Fibroblast of skin of left biceps (primary cell): ENCODE measurements at places on chromosomes 5 and 9.

- peak; percentile 86 for DNase-seq
Measured at GRCh38 chr5:172903790-172904189, 55.4 kb upstream of the RPL26L1 start.

GRCh38 chr9:126663661-126664072 lies 49.9 kb downstream of the LMX1B start:
- no peak for DNase-seq

DNA sequence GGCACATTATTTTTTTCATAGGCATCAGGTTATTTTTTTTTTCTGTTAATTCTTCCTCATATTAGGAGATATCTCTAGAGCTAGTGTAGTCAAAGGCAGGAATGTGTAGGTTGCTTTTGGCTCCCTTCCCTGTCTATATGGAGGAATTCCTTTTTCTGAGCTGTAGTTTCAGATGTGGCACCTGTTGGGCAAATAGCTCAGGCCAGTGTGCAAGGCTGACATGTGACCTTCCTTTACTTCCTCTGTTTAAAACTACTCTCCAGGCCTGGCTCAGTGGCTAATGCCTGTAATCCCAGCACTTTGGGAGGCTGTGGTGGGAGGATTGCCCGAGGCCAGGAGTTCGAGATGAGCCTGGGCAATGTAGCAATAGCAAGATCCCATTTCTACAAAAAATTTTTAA lies 40.5 kb upstream of the KIAA1958 start:
- DNase-seq, result no peak

DNA sequence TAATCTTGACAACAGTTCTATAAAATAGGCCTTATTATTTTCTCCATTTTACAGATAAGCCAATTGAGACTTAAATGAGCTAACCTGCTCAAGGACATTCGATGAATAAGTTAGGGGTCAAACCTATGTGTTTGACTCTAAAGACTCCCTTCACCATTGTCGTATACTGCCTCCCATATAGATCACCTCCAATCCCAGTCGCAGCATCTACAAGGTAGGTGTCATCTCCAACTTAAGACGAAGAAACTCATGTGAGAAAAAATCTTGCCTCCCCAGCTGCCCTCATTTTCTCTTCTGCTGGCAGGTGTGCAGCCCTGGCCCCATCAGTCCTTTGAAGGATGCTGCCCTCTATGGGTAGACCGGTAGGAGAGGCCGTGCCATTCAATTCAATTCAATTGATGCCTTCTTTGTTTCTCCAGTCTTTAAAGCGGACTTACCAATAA lies 75.2 kb upstream of the SMARCA2 start:
- DNase-seq, result no peak

GRCh38 chr5:158841481-158842276 lies 258.0 kb downstream of the EBF1 start:
- no peak for DNase-seq

DNA sequence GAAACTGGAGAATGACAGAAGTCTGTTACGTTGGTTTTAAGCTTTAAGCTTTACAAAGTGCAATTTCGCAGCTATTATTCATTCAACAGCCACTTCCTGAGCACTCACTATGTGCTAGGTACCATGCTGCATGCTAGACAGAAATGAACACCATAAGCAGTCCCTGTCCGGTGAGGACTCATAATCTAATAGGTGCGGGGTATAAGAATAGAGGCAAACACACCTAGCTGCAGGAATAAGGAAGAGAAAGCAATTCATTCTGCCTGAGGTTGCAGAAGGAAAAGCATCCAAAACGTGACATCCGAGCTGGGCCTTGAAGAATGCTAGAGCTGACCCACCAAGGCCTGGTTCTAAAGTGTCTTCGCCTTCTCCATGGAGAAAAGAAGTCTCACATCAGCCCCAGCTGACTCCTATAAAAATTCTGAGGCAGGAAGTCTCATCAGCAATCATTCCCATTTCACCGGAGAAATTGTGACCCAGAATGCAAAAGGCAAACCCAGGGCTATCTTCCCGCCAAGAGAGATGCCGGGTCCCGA lies 542 bp downstream of the FKBP15 start:
- DNase-seq, result no peak

GRCh38 chr9:93030642-93031628 lies 27.6 kb upstream of the SUSD3 start:
- no peak for DNase-seq

DNA sequence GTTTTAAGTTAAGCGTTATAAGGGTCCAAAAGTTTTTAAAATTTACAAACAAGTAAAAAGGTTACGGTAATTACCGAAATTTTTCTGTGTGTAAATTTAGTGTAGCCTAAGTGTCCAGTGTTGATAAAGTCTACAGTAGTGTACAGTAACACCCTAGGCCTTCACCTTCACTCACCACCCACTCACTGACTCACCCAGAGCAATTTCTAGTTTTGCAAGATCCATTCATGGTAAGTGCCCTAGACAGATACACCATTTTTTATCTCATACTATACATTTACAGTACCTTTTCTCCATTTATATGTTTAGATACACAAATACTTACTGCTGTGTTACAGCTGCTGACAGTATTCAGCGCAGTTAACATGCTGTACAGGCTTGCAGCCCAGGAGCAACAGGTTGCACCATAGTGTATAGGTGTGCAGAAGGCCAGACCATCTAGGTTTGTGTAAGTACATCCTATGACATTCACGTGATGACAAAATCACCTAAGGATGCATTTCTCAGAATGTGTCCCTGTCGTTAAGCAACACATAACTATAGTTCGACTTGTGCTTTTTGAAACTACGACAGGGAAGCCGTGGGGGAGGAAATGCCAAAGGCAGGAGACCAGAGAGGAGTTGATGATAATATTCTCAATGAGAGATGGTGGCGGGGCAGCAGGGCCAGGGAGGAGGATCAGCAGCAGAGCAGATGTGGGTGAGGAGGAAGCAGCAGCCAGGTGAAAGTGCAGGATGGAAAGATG lies 48.6 kb downstream of the PSMB7 start:
- DNase-seq, result no peak

DNA sequence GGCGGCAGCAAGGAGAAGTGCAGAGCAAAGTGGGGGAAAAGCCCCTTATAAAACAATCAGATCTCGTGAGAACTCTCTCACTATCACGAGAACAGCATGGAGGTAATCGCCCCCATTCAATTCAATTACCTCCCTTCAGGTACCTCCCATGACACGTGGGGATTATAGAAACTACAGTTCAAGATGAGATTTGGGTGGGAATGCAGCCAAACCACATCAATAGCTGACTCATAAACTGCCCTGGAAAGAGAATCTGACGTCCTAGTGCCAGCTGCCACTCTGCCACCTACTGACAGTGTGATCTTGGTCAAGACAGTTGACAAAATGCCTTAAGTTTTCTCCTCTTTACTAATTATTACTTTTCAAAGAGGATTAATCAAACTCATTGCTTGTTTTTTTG lies 128.3 kb downstream of the GPBP1 start:
- no peak for DNase-seq

- DNase-seq, result no peak
Measured at GRCh38 chr5:162202285-162202880, 134.8 kb downstream of the GABRG2 start.

DNA sequence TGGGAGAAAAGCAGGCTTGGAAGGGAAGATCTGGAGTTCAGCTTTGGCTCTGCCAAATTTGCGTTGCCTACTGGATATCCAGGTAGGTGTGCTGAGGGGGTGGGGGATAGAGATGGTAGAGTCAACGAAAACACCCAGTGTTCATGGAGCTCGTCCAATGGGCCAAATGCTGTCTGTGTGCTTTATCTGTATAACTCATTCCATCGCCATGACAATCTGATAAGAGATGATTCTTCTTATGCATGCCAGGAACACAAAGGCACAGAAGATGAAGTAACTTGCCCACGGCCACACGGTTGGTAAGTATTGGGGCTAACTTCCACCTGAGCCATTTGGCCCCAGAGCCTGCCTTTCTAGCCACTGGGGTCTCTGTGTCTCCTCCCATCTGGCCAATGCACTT lies 53.2 kb downstream of the BOD1 start:
- no peak for DNase-seq

DNA sequence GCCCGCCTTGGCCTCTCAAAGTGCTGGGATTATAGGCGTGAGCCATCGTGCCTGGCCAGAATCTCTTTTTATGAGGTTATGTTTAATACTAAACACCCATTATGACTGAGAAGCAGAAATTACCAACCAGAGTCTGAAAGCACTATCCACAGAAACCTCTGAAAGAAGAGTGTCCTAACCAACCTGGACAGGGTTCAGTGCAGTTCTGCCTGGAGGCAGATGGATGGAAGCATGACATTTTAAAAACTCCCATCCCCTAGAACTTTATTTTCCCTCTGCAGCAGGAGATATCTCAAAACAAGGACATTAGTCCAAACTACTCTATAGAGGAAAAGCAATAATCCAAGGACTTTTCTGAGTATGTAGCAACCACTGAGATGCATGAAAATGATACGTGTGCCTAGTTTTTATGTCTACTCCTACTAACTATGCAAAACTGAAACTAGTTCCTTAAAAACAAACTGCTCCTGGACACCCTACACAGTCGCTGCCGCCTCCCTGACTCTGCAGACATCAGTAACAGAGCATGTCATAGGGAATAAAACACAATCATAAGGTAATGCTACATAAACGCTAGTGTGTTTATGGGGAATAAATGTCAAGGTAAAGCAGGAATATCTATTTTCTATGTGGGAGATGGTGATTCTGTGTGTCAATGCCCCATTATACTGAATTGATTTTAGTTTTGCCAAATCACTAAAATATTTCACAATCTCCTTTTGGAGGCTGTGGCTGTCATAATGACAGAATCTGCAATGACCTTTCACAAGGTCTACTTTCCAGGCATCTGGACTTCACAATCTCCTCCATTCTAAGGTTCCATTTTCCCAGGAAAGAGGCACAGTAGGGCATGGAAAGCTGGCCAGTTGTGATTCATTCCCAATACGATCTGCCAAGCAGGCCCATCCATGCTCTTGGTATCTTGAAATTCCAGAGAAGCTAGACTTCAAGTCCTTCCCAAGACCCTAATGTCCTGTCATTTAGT lies 122.8 kb downstream of the SIL1 start:
- DNase-seq, result no peak

DNA sequence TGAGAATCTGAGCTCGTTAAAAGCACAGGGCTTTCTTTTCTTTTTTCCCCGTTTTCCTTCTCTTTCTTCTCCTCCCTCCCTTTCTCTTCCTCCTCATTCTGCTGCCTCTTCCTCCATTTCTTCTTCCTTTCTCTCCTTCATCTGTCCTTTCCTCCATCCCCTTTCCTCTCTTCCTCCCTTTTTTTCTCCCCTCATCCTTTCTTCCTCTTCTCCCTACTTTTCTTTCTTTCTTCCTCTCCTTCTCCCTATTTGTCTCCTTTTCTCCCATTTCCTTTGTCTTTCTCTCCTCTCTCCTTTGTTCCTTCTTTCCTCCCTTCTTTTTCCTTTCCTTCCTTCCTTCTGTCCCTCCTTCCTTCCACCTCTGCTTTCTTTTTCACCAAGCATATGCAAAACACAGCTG lies 649.4 kb downstream of the IRX1 start:
- no peak for DNase-seq

DNA sequence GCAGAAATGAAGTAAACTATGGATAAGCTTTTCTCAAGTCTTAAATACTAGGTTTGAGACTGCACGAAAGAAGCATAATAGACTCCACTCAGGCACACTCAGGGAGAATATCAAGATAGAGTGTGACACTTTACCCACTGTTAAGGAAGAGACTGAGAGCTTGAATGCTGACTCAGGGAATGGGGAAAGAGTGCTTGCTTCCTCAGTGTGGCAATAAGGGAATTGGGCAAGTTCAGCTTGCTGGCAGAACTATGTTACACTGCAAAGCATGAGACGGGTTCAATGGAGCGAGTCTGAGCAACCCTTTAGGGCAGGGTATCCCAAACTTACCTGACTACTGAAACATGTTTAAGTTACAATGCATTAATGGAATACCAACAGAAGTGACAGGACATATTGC lies 237.7 kb upstream of the MEF2C start:
- no peak for DNase-seq

DNA sequence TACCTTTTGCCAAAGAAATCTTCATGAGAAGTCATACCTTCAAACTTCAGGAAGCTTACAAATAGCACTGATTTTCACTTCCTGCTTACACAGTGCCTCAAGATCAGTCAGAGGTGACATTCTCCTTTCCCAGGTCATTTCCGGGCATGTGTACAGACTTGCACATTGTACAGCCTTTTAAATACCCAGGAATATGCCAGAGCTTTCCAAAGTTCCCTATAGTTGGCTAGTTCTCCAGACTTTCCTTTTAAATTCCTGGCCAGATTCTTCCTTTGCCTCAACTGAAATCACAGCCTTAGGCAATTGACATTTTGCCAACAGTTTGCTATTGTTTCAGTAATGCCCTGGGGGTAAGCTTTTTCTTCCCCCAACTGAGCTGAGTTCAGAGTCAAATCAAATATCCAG lies 47.2 kb downstream of the RFX3 start:
- no peak for DNase-seq

- DNase-seq, result no peak
Measured at GRCh38 chr5:116437922-116438578, 136.6 kb downstream of the SEMA6A start.

DNA sequence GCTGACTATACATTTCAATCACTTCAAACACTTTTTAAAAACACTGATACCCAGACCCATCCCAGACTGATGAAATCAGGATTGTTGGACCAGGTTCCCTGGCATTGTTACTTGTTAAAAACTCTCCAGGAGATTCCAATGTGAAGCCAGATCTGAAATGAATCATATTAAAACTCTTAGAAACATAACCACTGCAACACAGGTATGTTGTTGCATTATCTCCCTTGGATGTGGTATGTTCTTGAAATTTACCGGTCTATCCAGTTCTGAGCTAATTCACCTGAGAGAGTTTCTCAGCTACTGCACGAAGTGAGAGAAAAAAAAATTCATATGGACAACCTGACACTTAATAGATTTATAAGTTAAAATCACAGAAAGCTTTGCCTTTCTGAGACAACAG lies 21.8 kb downstream of the MEF2C start:
- DNase-seq, result no peak

DNA sequence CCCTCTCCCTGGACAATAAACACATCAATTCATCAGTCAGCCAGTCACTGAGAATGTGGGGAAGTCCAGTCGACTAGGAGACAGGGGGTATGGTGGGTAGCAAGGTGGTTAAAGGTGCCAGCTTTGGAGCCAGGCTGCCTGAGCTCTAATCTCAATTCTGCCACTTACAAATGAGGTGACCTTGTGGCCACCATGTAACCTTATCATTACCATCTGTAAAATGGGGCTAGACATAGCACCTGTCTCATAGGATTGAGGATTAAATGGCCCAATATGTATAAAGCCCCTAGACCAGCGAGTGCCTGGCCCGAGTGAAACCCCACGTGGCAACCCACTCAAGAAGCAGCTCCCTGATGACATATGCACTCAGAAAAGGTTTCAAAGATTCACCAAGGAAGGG lies 73.3 kb upstream of the TBC1D2 start:
- DNase-seq, result no peak

- no peak for DNase-seq
Measured at GRCh38 chr9:109509611-109510010, 11.5 kb upstream of the PTPN3 start.
